ENCODE measurements at places on chromosomes 3 and 15. TPM values are rescaled to one million over a fixed set of nuclear protein-coding genes. Genes with fewer than 3 reads are reported as not detected.

GRCh38 chr15:77535845-77536244 lies 96.9 kb downstream of the LINGO1 start:
- no peak for DNase-seq

SLC2A2 gene
- not detected for total RNA-seq

GRCh38 chr3:150278843-150279381 lies 129.2 kb upstream of the TSC22D2 start:
- DNase-seq = no peak

GRCh38 chr3:67377299-67377698 lies 277.1 kb downstream of the SUCLG2 start:
- DNase-seq = no peak

RBP2 gene
- total RNA-seq = not detected

- no peak for DNase-seq
Measured at GRCh38 chr15:85316244-85316934, 64.0 kb upstream of the AKAP13 start.

DNA sequence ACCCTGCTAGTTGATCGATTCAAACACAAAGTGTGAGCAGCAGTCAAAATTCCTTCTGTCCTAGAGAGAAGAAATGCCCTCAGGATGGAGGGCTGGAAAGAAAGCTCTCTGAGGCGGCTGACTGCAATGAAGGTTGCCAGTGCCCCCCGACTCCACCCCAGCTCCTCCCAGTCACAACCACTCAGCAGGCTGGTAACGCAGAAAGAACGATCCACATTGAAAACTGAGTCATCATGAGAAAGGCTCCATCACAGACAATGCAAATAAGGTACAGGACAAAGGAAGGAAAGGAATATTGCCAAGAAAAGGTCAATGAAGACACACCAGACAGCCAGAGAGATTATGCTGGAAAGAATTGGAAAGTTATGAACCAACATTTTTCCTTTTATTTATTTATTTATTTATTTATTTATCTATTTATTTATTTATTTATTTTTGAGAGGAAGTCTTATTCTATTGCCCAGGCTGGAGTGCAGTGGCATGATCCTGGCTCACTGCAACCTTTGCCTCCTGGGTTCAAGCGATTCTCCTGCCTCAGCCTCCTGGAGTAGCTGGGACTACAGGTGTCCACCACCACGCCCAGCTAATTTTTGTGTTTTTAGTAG lies 17.4 kb upstream of the VGLL4 start:
- no peak for DNase-seq

GRCh38 chr3:128620268-128620691 lies 30.3 kb downstream of the RPN1 start:
- no peak for DNase-seq

- no peak for DNase-seq
Measured at GRCh38 chr3:51280176-51280575, 104.9 kb upstream of the MANF start.

All from glomerular endothelial cell (primary cell).